ENCODE measurements at places on chromosomes 5 and 9.

DNA sequence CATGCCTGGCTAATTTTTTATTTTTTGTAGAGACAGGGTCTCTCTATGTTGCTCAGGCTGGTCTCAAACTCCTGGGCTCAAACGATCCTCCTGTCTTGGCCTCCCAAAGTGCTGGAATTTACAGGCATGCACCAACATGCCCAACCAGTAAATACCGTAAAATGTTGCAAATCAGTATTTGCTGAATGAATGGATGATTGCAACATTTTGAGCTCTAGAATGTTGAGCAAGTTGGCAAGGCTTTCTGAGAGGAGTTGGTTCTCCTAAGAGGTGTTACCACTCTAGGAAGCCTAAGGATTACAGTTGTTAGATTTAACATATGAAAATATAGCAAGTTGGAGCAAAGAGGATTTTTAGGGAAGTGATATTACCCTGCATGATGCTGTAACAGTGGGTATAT is 15.6 kb upstream of the DMXL1 start:
- no peak for DNase-seq

- DNase-seq, result no peak
Measured at GRCh38 chr9:130847306-130848217, 12.5 kb downstream of the ABL1 start.

DNA sequence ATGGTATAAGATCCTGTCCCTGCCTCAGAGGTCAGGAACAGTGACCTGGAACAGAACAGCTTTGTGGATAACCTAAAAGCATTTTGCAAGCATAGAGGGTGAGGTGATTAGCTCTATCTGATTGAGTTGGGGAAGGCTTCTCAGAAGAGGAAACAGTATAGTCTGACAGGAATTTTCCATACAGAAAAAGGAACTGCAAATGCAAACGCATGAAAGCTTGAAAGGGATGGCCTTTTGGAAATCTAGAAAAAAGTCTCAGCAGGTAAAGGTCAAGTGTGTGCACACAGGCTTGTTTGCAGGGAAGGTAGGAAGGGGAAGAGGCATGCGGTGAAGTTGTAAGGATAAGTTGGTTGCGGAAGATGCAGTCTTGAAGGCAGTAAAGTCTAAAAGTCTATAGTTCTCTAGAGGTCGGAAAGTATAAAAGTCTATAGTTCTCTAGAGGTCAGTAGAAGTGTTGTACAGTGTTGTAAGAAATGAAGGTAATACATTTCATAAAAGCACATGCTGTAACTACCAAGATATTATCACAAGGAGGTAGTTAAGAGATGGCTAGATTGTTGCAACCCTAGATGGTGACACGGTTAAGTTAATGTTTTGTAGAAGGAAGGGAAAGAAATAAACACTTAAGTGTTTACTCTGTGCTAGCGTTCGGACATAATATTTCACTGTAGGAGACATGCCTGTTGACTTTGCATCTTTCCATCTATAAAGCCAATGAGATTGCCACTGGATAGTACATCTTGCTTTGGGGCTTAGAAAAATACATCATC is 16.7 kb upstream of the HSPB3 start:
- no peak for DNase-seq

- DNase-seq, result no peak
Measured at GRCh38 chr9:80076162-80076561, 504.4 kb downstream of the TLE4 start.

DNA sequence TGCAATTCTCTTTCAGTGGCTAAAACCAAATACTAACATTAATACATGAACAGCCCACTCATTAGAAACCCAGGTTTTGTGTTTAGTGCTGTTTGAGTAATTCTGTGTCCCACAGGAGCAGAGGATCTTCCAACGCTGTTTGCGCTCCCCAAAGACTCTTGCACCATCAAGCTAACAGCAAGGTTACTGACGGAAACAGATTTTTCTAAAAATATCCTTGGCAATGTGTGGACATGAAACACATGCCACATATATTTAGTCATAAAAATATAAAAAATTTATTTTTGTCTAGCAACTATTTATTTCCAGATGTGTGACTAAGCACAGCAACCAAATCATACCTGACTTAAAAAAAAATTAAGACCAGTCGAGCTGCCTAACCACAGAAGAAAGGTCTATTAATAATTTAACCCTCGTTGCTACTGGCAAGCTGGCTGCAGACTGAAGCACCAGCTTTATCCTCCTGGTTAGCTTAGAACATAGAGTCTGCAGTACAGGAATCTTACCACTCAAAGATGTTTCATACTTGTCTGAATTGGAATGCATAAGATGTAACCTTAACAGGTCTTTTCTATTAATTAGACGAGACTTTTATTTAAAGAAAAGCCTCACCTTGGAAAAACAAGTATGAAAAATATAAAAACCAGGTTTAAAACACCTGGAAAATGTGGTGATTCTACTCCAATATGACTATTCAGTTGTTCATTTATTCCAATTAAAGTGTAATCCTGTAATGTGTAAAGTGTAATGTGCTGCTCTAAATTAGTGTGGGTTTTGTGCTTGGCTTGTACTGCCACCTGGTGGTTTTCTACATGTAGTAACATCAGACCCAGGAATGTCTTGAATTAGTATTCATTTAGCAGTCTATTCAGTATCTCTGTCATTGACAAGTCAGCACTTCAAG is 272.5 kb downstream of the EPB41L4A start:
- DNase-seq, result peak; percentile 53

- no peak for DNase-seq
Measured at GRCh38 chr5:126339215-126339805, 83.9 kb upstream of the GRAMD2B start.

GRCh38 chr5:652773-653350 is 40.3 kb downstream of the TPPP start:
- DNase-seq, result no peak

GRCh38 chr5:115575167-115576070 is 26.9 kb downstream of the TICAM2 start:
- no peak for DNase-seq

All from ecto neural progenitor cell (in vitro differentiated cells).